ENCODE measurements at places on chromosomes 16 and 17.
A peak's percentile ranks its signal among the peaks of the same experiment; 100 is the strongest.

- DNase-seq = no peak
These were observed 1.5 kb upstream of the VASN start for GRCh38 chr16:4370151-4370550.

GRCh38 chr17:78276098-78276887, 44.9 kb downstream of the TMEM235 start:
- no peak for DNase-seq

DNA sequence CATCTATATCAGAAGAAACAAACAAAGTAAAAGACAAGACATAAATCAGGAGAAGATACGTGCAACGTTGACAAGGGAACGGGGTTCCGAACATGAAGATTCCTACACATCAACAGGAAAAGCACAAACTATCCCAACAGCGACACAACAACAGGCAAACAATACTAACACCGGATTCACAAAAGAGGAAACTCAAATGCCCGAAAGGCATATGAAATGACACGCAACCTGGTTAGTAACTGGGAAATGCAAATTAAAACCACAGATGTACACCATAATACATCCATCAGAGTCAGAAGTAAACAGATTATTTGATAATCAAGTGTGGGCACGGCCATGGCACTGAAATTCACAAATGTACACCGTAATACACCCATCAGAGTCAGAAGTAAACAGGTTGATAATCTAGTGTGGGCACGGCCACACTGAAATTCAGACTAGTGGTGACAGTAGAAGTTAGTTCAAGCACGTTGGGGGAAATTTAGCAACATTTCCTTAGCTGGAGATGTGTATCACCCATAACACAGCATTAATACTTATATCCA, 171.9 kb upstream of the RPH3AL start:
- DNase-seq = no peak

GRCh38 chr16:8713635-8714172, 39.3 kb downstream of the ABAT start:
- no peak for DNase-seq

- no peak for DNase-seq
These were observed 258.1 kb downstream of the FTO start for GRCh38 chr16:53962041-53962440.

GRCh38 chr17:55585629-55586028, 74.4 kb upstream of the SMIM36 start:
- DNase-seq = no peak

DNA sequence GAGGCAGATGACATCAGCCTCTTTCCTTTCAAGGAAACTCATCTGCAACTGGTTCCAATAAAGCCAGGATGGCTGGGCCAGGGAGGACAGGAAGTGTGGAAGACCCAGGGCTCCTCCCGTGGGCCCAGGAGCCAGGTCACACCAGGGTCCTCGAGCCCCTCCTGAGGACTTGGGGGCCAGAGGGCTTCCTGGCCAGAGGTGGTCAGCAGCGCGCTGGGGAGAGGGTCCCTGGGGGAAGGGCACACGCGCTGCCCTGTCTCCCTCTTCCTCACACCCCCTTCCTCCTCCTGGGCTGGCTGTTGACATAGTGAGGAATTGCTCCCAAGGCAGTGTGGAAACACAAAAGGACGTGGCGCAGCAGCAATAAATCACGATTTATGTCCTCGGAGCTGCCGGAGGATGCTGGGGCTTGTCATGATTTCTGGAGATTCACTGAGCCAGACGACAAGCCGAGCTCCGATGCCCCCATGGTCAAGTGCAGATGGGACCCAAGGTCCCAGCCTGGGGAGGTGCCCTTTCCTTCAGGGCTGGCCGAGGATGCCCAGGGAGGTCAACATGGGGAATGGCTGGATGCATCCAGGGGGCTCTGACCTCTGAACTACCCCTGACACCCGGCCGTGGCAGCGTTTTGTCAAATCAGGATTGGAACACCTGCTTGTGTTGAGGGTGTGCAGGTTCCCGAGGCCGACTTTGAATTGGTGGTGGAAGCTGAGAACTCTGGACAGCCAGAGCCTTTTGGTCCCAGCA, 152.6 kb downstream of the IRF8 start:
- DNase-seq = no peak

- DNase-seq = peak; percentile 70
These were observed 218.7 kb downstream of the NTN1 start for GRCh38 chr17:9239793-9240658.

DNA sequence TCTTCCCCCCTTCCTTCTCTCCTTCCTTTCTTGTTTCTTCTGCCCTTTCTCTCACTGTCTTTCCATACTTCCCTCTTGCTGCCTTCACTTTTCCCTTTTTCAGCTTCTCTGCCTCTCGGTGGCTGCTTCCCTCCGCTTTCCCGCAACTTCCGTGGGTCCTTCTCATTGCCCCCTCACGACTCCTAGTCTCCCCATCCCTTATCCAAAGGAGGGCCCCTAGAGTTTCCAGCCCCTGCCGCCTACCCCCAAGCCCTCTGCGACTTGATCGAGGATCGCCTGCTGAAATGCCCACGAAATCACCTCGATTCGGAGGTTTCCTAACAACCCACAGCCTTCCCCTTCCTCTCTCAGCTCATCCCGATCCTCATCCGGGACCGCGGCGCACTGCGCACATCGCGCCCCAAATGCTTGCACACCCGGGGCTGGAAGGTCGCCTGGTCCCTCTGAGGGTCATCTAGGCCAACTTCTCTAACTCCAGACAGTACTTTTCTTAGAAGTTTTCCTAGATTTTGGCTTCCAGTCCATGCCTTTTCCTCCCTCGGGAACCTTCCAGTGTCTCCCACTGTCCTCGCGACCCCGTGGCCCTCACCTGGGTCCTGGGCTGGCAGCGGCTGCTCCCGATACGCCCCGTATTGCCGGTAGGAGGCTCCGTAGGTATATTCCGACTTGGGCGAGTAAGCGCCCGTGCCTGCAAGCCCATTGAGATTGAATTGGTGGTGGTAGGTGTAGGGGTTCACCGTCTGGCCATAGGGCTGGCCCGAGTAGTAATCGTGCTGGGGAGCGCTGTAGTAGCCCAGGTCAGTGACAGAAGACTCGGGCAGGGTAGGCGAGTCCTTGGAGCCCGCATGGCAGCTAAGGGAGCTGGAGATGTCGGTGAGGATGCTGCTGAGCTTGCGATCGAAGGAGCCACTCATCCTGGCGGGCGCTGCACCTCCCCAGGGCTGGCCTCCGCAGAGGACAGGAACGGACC, 654 bp downstream of the DLX3 start:
- no peak for DNase-seq

GRCh38 chr17:66677201-66677981, 157.5 kb upstream of the CACNG5 start:
- DNase-seq = peak; percentile 49

DNA sequence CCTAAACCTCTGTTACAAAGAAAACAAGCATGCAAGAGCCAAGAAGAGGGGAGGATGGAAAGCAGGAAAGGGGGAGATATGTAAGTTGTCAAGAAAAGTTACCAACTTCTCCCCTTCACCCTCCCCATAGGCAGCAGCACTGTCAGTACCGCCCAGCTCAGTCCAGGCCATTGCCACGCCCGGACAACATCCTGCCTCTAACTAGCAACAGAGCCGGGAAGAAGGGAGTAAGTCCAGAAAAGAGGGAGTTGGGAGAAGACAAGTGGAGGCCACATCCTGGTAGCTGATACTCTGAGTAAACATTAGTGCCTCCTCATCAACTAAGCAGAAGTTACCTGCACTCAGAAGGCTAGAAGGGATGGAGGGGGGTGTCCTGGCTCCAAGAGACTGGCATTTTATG, 113.6 kb downstream of the SMG6 start:
- DNase-seq = no peak

DNA sequence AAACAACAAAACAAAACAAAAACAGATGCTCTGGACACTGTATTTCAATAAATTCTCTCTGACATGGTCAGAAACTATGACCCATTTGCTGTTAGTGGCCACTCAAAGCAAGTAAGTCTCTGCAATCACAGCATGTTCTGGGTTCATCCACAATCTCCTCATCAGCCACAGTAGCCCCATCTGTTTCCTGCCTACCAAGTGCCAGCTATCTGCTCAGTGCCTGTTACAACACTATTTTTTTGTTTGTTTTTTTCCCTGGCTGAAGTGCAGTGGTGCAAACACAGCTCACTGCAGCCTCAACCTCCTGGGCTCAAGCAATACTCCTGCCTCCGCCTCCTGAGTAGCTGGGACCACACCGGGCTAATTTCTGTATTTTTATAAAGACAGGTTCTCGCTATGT, 137.9 kb downstream of the SOX9 start:
- DNase-seq = no peak

DNA sequence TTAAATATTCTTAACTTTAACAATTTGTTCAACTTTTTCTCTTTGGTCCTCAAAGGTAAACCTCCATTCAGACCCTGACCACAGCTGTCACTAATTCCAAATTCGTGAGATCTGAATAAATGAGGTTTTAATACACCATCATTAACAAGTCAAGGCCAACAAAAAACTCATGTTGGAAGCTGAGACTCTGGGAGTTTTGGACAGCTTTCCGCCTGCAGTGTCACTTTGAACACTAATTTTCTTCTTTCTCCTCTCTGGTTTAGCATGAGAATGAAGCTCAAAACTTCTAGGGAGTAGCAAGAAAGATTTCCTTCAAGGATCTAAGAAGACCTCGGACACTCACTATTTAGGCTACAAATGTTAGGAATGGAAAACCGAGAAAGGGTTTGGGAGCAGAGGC, 32.7 kb upstream of the DNAH9 start:
- no peak for DNase-seq

GRCh38 chr17:79046916-79047280, 22.9 kb downstream of the C1QTNF1 start:
- no peak for DNase-seq

DNA sequence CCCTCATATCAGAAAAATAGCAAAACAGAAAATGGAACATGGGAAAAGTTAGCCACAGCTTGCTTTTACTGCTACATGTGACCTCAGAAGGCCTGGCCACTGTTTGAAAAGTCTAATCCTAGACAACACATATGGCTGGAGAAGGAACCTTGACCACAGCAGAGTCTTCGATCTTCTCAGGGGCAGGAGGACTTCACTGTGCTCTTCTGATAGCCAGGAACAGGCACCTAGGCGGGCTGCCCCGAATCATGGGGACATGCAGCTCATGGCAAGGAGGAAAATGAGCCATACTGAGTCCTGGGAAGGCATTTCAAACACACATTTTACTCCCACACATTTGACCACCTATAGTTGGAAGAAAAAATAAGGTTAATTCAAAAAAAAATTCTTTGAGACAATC, 31.1 kb upstream of the ADORA2B start:
- DNase-seq = no peak

DNA sequence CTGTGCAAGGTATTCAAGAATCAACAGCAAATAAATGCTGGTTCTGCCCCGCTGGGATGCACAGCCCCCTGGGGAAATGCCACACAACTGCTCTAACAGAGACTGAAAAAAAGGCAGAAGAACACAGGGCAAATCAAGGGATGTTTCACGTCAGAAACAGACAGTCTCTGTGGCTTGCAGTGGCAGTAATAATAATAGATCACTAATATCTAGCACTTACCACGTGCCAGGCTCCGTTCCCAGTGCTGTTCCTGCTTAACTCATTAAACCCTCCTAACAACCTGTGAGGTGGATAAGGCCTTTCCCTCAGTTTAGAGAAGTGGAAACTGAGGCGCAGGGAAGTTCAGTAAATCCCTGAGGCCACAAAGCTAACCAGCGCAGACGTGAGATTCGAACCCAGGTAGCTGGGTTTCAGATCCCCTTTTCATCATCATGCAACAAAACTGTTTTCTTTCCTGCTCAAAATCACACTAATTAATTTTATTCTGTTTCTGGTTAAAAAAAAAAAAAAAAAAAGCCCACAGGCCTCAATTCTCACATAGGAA, 36.7 kb downstream of the ARHGAP17 start:
- no peak for DNase-seq

GRCh38 chr17:51153210-51154072, at the start of gene NME1:
TSS of gene NME1 (plus strand) at chr17:51153559. CDS start at chr17:51155655, 2,096 bp downstream.
- DNase-seq = peak; percentile 99

DNA sequence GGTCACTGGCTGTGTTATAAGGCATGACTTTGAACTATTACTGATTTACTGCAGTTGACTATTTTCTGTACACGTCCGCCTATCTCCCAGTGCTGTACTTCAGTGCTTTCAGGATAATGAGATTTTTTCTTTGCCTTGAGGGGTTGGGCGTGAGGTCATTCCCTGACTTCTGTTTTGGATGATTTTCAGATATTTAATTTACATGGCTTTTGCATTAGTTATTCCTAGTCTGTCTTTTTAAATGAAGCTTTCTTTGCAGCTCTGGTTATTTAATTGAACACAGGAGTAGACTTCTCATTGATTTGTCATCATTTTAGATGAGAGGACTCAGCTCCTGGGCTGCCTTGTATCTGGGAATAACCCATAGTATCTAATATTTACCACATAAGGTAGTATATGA, 23.7 kb downstream of the WIPF2 start:
- DNase-seq = no peak

DNA sequence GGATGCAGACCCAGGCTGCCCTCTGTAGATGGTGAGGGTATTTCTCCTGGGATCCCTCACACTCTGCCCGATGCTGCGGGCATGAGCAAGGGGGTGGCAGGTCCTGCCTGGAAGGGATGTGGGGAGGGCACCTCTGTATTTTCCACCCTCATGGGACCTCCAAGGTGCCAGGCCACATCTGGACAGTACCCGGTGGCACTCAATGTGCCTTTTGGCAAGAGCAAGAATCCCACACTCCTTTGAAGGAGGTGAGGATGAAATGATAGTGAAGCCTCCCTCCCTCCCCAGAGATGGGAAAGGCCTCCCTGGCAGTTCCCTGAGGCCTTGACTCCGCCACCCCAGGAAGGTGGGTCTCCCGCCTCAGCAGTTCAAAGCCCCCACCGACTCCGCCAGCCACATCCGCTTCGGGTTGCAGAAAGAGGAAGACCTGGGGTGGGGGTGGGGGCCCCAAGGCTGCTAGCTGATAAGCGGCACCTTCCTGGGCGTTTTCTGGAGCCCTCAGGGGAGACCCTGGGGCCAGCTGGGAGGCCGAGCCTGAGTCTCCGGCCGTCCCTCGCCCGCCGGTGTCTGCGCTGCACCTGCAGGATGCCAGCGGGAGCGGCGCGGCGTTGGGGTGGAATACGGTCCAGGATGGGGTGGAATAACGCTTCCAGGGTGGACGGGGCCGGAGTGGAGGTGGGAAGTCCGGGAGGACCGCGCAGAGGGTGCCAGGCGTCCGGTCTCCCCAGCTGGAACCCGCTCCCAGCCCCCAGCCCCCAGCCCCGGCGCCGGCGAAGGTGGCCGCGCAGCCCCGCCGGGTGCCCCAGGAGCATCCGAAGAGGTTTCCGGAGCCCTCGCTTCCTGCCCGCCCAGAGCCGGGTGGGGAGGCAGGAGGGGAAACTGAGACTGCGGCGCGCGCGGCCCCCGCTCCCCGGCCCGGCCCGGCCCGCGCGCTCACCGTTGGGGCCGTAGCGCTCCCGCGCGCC, 718 bp downstream of the ATP2A3 start:
- peak; percentile 71 for DNase-seq

- DNase-seq = no peak
These were observed 3.0 kb downstream of the APPBP2 start for GRCh38 chr17:60522889-60523626.

GRCh38 chr16:55825115-55825728, 7.7 kb downstream of the CES1 start:
- DNase-seq = no peak

DNA sequence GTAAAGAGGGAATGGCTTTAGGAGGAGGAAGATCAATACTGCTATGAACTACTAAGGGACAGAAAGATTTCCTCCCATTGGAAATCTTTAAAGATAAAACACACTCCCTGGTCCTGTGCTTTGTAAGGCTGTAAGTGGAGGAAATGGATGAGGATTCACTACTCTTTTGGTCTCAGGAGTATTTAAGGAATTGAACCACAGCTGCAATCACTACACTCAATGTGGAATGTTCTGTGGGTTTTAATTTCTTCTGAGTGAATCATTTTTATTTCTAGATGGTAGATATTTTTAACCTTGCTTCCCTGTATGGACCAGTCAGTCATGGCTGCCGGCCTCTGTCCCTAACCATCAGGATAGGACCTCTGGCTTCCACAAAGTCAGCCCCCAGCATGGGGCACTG, 65.6 kb downstream of the SDR42E1 start:
- no peak for DNase-seq

Measured in activated CD4-positive, alpha-beta T cell treated with anti-CD3 and anti-CD28 coated beads, Interleukin-10, Interleukin-2, amounts not matched to agents 100 ng/mL and 50 ng/mL, durations not matched to agents 16 hours and 8 hours (primary cell).